ENCODE measurements at places on chromosomes 1 and 21.

GRCh38 chr1:204725821-204726448, 40.4 kb upstream of the LRRN2 start:
- no peak for DNase-seq

GRCh38 chr1:36689992-36690391, 207.3 kb upstream of the CSF3R start:
- no peak for DNase-seq

DNA sequence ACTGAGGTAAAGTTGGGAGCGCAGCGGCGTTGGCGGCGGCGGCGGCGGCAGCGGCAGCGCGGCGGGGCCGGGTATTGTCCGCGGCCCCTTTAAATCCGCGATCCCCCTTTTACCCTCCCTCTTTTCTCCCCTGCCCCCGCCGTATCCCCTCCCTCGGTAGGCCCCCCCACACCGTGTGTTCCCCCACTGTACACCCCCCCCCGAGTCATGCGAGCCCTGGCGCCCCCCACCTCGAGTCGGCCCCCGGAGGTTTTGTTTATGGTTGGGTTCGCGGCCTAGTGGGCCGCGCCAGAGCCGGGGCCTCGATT, 169 bp downstream of the UBAP2L start:
- DNase-seq, result peak; percentile 51

GRCh38 chr1:173503391-173503790, 26.3 kb downstream of the PRDX6 start:
- no peak for DNase-seq

All from NCI-H1436 (cell line).